ENCODE measurements at places on chromosomes 11 and 22.

GRCh38 chr11:44901786-44902185, 48.9 kb downstream of the TP53I11 start:
- DNase-seq = no peak

DNA sequence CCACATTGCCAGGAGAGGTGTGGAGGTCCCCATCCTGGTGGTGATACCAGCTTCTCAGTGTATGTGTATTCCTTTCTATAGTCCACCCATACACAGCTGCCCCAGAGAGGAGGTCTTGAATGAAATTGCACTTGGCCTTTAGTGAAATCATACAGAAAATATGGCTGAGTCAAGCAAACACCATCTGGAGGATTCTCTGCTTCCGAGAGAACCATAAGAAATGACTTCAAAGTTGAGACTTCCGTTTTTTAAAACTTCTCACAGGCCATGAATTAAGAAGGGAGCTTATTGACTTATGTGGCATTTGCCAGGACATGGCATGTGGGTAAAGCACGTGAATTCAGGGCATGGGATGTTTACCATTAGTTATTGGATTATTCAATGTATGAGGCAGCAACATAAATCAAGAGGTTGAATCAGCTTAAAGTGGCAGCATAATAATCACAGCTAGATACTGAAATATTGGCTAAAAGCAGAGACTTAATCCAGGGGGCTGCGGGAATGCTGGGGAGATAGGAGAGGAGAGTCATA, 119.1 kb upstream of the MTNR1B start:
- no peak for DNase-seq

DNA sequence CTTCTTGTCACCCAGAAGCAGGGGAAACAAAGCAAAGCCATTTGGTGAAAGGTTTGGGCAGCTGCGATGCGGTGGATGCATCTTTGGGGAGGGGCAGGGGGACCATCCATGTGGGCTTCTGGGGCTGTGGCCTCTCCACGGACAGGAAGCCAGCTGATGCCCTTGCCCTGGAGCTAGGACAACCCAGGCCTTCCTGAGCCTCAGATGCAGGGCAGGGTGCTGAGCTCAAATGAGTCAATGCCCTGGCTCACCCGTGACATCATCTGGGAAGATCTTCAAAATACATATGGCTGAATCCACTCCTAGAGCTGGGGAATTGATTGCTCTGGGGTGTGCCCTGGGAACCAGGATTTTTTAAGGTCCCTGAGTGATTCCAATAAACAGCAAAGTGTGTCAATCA, 1418.2 kb downstream of the TBC1D22A start:
- DNase-seq = no peak

- no peak for DNase-seq
Measured at GRCh38 chr11:131584785-131585592, 214.6 kb downstream of the NTM start.

GRCh38 chr11:1908618-1909017, 10.9 kb upstream of the TNNT3 start:
- DNase-seq = no peak

GRCh38 chr11:45285930-45286632, at the start of gene SYT13:
TSS of gene SYT13 (minus strand) at chr11:45286341. CDS start at chr11:45286207, 134 bp downstream.
- no peak for DNase-seq

DNA sequence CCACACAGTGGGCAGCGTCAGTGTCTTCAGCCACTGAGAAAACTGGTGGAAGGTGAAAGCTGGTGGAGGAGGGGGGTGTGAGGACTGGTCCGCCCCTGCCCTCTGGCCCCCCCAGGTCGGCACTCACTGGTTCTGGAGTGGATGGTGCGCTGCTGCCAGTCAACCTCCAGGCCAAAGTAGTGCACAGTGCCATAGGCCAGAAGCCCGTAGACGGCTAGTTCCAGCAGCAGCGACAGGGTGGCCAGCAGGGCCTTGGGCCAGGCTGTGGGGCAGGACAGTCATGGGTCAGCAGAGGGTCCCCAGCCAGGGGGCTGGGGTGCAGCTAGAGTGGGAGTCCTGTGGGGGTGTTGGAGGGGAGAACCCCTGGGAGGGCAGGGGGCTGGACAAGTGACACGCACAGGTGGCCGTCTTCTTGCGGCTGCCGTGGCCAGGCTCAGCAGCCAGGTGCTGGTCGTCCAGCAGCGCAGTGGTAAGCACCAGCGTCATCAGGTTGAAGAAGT, 2.2 kb downstream of the LMF2 start:
- DNase-seq = no peak

DNA sequence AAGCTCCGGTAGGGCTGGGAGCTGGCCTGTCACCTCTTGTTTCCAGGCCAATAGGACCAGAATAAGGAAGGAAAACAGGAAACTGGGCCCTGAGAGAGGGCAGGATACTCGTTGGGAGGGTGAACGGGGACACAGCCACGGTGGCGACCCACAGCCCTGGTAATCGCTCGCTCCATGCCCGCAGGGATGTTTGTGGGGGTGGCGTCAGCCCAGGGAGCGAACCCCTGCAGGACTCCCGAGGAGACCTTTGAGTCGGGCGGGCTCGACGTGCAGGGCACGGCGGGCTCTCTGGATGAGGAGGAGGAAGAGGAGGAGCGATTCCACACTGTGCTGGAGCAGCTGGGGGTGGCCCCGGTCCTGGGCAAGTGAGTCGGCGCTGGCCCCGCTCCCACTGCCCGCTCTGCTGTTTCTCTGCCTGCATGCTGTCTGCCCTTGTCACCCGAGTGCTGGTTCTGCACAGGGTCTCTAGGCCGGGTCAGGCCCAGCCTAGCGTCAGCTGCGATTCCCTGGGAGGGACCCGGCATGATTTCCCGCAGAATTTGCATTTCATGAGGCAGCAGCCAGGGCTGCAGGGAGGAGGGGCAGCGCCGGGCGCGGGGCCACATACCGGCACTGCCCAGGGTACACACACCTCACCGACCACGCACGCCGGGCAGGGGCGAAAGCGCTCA, 1.6 kb downstream of the CRACR2B start:
- no peak for DNase-seq

DNA sequence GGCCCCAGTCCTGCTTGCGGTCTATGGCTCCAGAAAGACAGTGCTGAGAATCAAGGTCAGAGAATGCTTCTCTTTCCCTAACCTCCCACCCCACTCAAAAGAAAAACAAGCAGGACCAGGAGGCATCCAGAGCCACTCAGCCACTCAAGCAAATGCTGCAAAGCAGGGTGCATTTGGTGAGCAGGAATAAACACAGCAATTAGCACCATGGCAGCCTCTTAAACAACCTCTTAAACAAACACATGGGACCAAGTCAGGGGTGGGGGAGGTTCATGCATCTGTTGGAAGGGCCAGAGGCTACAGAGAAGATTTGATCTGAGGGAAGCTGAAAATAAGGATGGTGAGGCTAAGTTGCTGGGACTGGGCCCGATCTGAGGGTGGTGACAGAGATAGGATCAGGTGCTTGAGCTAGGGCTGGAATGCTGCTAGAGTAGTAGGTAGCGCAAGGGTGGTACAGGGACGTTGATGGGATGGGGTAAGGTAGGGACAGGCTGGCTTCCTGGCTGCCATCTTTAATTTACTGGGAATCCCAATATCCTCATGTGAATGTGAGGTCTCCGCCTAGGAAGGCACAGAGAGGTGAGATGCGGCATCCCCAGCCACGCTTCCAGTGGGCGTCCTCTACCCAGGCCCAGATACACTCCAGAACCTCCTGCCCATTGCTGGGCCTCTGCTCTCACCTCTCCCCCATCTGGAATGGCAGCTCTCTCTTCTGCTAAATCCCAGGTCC, 26.6 kb upstream of the LMO1 start:
- DNase-seq = no peak

- DNase-seq = no peak
Measured at GRCh38 chr11:110438017-110438416, 8.3 kb downstream of the FDX1 start.

GRCh38 chr11:105226091-105226490, 86.5 kb upstream of the CARD18 start:
- DNase-seq = no peak

DNA sequence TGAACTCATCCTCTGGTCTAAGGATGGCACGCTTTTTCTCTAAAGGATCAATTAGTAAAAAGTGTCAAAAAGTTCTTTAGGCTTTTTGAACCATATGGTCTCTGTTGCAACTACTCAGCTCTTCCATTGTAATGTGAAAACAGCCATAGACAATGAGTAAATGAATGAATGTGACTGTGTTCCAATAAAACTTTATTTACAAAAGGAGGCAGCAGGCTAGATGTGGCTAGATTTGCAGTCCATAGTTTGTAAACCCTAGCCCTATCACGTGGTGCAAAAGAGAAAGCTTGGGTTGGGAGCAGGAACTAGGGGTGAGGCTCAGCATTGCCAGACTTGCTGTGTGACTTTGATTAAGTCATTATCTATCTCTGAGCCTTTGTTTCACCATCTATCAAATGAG, 5.4 kb upstream of the NPAS4 start:
- no peak for DNase-seq

DNA sequence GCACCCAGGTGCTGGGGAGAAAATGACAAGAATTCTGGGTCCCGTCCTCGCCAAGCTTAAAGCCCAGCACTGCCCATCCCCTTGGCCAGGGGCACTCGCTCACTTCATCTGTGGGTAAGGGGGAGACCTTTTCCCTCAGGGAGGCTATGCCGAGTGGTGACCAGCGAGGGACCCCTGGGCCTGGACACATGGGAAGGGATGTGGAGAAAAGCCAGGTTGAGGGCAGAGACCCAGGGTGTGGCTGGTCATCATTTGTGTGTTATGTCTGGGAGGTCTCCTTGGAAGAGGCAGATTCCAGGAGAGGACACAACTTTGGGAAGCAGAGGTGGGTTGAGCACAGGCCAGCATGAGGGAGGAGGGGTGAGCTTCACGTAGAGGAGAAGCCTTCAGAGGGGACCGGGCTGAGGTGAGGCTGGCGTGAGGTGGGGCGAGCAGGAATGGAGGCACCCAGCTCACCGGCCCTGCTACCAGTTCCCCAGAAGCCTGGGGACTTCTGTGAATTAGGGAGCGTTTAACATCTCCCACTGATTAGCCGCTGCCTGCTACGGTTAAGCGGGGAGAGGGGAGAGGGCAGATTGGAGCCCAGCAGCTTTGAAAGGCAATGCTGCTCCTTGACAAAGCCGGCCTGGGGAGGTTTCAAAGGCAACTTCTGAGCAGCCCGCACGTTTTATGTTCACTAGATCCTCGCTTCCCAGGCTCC, 25.8 kb upstream of the NECTIN1 start:
- no peak for DNase-seq

GRCh38 chr11:133082841-133083488, 449.3 kb downstream of the OPCML start:
- no peak for DNase-seq

DNA sequence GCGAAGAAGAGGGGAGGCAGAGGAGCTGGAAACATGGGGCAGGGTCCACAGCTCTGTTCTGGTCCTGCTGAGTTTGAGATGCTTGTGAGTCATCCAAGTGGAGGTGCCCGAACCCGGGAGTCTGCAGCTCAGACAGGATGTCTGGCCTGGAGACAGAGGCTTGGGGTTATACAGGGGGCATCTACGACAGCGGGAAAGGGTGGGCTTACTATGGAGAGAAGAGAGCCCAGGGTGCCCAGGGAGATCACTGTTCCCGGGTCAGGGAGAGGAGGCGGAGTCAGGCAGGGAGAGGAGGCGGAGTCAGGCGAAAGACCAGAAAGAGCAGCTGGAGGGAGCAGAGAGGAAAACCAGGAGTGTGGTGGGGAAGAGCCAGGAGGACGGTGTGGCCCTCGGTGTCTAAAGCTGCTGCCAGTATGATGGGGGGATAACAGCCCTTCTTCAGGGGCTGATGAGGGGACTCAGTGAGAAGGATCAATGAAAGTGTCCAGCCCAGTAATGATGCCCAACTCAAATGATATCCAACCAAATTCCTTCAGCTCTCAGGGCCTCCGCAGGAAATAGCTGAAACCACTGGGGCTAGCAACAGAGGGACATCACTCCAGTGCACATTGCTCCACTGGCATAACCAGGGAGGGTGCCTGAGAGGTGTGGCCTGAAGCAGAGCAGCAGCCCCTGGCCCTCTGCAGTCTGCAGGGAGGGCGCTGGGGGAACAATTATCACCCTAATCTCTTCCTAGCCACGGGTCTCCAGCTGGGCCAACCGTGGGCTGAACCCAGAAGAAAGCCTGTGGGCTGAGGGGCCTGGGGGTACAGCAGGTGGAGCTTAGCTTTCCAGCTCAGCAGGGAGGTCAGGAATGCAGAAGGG, 2.6 kb upstream of the LTBP3 start:
- no peak for DNase-seq

DNA sequence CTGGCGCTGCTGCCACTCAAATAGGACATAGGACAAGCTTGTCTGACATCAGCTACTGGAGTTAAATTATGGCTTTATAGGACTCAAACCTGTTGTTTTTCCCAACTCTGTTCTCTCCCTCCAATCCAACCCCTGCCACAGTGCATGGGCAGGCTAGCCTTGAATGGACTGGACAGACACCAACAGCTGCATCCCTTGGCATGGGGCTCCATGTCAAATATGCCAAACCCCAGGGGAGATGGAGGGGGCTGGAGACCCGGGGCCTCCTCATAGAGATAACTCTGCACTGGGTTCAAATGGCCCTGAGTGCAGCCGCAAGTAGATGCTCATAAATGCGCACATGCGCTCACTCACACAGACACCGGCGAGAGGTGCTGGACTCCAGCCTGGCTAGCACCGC, 28.9 kb downstream of the CD5 start:
- no peak for DNase-seq

DNA sequence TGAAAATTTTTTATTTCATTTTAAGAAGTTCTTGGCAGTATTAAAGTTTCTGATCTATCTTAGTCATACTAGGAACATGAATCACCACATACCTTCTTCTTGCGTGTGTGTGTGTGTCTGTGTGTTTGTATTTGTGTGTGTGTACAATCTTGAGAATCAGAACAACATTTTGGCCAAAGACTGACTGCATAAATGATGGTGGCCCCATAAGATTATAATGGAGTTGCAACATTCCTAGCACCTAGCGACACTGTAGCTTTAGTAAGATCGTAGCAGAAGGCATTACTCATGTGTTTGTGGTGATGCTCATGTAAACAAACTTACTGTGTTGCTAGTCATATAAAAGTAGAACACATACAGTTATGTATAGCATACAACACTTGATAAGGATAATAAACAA, 205.4 kb downstream of the FAM76B start:
- DNase-seq = no peak

GRCh38 chr11:132177106-132177505, 806.7 kb downstream of the NTM start:
- no peak for DNase-seq

DNA sequence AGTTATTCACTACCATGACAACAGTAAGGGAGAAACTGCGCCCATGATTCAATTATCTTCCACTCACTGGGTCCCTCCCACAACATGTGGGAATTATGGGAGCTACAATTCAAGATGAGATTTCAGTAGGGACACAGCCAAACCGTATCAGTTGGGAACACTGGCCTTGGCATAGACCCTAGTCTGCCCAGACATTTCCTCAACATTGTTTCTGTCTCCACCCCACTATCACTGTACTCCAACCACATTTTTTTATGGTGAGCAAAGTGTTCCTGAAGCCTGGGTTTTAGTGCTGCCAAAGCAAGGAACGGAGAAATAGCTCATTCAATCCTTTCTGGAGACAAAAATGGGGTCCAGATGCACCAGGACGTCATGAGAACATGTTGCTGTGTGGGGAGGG, 122.6 kb upstream of the CCDC179 start:
- no peak for DNase-seq

DNA sequence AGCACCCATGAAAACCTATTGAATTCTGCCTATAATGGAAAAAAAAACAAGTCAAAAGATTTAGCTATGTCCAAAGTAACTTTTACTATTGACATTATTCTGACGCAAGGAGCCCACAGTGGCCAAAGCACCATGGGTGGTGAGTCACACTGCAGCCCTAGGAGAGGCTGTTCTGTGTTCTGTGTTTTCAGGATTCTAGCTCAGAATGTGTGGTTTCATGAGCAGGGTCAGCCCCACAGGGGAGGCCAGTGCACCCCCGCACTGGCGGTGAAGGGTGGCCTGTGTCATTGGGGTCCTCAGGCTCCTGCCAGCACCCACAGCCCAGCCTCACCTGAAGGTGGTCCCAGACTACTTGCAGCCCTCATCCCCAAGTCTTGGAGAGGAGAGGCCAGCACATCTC, 112.2 kb downstream of the BRD1 start:
- no peak for DNase-seq
